ENCODE measurements at places on chromosomes 1 and 21.

DNA sequence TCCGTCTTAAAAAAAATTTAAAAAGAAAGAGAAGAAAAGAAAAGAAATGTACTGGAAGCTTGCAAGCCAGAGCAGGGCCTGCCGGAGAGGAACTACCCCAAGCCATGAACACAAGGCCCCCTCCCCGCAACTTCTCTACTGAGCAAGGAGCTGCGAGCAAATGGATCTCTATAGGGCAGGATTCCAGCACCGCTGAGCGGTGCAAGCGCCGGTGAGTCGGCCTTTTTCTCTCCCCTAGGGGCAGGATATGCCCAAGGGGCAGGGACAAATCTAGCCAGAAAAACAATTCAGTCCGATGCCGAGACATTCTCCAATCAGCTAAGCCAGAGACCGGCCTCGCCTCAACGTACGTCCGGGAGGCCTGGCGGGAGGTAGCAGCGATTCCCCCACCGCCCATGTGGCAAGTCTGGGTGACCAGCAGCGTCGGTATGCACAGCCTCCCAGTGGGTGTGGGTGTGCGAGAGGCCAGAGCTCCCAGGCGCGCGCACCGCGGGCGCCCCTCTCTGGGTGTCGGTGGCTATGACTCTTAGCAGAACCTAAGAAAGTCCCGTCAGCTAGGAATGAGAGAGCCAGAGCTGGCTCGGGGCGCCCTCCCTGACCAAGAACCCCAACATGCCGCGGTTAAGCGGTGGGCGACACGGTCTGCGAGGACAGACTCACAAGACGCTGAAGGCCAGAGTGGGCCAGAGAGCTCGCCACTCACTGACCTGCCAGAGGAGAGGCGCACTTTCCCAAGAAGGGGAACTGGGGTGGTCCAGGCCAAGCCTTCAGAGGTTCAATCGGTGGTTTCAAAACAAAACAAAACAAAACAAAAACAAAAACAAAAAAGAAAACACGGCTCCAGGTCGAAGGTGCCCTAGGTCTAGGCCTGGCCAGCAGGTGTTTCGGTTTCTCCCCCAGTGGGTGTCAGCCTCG, 1.9 kb downstream of the CSMD2 start:
- peak; percentile 65 for DNase-seq

DNA sequence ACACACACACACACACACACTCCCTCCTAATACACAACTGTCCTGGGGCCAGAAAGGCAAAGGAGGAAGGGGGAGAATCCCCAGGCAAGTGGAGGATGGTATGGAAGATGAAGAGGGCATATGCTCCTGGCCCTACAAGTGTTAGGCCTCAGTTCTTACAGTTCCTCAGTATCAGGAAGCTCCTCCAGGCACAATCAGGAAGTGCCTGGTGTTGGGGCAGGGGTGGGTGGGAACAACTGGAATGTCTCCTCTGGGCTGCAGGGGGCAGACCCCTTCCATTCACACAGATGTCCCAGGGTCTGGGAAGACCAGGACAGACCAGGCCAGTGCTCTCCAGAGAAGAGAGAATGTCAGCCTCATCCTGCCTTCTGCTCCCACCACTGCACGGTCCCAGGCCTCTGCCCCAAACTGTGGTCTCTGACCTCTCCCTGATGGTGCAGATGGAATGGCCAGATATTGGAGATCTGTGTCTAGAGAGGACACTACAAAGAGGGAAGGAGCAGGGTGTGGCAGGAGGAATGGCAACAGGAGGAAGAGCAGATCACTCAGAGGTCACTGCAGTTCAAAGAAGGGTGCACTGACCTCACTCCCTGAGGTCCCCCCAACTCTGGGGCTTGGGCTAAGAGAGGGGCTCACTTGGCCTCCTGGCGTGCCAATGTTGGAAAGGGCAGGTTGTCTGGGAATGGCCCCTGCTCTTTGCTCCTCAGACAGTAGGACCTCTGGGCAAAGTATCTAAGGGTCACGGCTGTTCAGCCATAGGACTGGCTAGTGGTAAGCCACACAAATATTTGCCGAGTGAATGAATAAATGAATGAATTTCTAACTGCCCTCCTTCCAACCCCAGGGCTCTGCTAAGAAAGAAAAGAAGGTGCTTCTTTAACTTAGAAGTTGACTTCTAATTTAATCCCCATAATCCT, 2.5 kb upstream of the DENND2D start:
- no peak for DNase-seq

DNA sequence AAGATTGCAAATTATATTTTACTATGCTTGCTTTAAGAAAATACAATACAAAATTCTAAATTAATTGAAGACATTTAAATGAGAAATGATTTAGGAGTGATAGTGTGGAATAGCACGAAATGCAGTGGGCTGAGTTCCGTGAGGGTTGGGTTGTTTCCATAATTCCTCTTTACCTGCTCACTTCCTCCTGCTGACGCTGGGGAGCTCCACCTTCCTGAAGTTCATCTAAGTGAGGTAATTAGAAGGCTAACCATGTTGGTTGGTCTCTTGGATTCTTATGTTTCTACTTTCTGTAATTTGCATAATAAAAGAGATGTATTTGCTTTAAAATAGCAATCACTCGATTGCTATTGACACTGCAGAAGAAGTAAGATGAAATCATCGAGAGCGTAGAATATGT, 4.7 kb downstream of the OR14I1 start:
- DNase-seq, result no peak

GRCh38 chr1:161193561-161194235, 5.2 kb downstream of the ADAMTS4 start:
- DNase-seq, result no peak

- no peak for DNase-seq
These were observed 129.1 kb downstream of the S1PR1 start for GRCh38 chr1:101365878-101366277.

DNA sequence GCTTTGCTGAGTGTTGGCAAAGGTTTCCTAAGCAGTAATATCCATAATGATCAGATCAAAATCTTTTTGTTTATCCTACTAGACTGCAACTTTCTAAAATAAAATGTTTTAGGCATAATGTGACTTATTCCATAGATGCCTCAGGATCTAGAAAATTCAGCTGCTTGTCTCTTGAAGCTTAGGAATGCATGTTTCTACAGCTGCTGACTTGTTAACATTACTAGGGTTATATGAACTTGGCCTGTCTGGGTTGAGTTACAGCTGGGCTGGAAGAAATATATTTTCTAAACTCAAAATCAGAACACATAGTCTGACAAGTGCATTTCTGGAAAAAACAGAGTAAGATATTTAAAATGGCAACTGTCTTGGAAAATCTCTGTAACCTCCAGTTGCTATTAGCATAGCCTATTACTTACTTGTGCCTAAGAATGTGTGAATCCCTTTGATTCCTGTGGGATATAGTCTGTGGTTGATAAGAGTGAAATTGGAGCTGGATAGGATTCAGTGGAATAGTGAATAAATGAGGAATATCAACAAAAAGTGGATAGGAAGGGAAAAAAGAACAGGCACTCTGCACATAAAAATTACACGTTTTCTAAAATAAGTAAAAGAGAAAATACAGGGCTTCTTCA, 61.2 kb downstream of the RGS4 start:
- no peak for DNase-seq

All from NCI-H2081 (cell line).